ENCODE measurements at places on chromosomes 3 and 15.

GRCh38 chr3:49020330-49021212 lies 1.4 kb upstream of the NDUFAF3 start:
- DNase-seq = peak; percentile 37

GRCh38 chr3:48949376-48949717 lies 30.7 kb downstream of the ARIH2 start:
- no peak for DNase-seq

GRCh38 chr3:30667280-30667651 lies 60.9 kb downstream of the TGFBR2 start:
- DNase-seq = no peak

GRCh38 chr3:127677541-127678314 lies 5.0 kb downstream of the ABTB1 start:
- DNase-seq = no peak

- no peak for DNase-seq
Measured at GRCh38 chr15:33242165-33242564, 47.7 kb upstream of the FMN1 start.

DNA sequence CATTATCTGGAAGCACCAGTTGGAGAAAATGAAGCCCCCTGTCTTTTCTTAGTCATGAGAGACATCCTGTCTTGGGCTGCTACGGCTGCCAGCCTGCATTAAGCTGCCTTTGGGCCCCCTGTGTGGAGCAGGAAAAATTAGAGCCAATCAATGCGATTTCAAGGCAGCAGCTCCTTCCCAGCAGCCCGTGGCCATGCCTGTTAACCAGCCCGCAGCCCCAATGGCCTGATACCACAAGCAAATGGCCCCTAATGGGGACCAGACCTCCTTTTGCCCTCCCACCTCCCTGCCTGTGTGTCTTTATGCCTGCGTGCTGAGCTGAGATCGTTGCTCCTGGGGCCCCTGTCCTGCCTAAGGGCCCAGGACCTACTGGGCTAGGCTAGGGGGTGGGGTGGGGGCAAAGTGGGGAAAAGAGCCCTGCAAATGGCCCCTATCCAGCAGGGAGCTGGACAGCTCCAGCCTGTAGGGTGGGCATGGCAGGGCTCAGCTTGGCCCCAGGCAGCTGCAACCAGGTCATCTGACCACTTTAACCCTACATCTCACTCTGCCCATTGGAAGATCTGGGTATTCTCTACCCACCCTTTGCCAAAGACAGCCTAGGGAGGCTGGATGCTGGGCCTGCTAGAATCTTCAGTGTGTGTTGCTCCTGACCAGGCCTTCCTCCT lies 53.8 kb upstream of the MRPS22 start:
- no peak for DNase-seq

DNA sequence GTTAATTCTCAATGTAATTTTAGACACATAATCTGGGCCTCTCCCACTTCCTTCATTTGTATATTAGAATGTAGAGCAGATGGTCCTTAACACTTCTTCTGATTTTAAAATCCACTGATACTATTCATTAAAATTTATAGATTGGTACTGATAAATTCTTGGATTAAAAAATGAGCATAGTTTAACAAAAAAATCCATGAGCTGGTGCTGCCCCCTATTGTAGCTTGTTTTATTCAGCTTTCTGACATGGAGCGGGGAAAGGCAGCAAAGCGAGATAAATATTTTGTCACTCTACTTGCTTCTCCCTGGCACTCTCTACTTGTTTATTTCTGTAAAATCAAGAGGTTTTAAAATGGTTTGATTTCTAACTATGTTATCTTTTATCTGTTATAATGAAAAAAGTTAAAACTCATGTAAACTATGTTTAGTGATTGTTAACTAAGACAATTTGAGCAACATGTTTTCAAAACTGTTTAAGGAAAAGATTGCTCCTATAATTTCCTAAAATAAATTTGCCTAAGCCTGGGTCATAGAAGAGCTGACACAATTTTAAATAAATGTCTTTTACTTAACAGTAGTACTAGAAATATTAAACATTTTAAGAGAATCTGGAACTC lies 26.5 kb upstream of the PLOD2 start:
- DNase-seq = no peak

DNA sequence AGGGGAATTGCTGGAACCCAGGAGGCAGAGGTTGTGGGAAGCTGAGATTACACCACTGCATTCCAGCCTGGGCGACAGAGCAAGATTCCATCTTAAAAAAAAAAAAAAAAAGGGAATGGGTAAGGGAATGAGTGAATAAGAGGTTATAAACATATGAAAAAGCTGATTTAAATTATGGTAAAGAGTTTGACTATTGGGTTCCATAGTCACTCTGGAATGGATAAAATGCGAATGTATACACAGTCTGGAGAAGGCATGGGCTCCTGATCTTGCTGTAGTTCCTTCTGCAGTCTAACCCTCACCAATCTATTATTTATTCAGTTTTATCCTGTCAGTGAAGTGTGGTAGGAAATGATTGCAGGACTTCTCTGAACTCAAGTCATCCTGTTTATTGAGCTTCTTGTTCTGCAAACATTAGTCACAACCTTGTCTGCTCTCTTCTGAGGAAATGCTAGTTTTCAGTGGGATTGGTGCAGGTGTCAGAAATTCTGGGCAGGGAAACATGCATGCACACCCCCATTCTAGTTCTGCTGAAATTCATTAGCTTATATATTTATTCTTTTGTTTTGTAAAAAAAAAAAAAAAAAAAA lies 190.9 kb upstream of the CFAP20DC start:
- no peak for DNase-seq

DNA sequence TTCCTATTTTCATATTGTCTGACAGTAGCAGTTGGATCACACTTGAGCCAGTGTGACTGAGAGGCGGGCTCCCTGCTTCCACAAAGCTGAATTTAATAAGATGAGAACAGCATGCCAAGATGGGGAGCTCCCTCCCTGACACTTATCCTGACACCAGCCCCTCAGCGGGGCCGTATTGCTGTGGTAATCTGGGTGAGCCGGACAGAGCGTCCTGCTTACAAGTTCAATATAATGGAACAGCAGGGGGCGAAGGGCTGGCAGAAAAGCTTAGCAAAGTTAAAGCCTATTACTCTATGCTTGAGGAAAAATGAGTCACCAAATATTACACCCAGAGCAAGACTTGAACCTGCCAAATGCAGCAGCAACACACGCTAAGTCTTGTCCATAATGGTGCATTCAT lies 163.8 kb upstream of the CMC1 start:
- DNase-seq = no peak

GRCh38 chr3:176632925-176633324 lies 564.4 kb downstream of the TBL1XR1 start:
- DNase-seq = no peak

DNA sequence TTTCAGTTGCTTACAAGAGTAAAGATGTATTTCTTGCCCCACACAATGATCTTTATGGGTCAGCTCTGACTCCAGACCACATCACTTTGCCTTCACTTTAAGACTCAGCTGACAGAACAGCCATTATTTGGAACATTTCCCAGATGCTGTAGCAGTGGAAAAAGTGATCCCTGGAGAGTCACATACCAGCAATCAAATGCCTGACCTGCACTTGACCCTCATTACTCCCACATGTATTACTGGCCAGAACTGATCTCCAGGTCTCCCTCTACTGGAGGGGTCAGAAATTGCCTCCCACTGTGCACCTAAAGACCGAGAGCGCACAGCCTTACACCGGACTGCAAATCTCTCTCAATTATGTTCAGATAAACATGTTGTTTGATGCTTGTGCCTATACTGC lies 88.6 kb upstream of the ZNF385D start:
- DNase-seq = no peak

GRCh38 chr3:16011376-16011775 lies 163.1 kb upstream of the GALNT15 start:
- no peak for DNase-seq

GRCh38 chr3:161031134-161031533 lies 74.0 kb downstream of the B3GALNT1 start:
- DNase-seq = no peak

GRCh38 chr3:186099178-186099577 lies 9.7 kb downstream of the ETV5 start:
- DNase-seq = peak; percentile 25

DNA sequence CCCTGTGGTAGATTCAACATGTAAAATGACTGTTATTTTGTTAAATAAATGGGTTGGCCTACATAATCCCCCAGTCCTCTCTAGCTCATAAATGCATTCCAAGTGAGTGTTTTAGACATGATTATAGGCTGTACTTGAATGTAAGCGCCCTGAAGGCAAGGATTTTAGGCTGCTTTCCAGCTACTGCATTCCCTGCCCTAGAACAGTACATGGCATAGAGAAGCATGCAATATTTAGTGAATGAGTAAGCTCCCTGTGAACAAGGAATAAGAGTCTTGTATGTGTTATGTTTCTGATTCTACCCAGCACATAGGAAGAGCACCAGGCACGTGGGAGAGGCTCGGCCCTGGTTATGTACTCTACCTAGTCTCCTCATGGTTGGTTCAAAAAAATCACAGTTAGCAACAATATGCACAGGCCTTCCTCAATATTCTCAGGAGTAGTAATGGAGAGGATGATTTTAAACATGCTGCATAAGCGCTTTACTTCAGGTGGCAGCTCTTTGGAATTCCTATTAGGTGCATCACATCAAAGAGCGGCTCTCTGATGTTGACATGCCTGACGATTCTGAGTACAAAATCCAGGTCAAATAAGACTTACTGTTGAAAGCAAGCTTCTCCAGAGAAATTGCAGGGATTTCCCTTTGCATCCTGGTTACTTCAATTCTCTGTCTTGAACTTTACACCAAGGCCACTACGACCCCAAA lies 456.6 kb downstream of the MAGI1 start:
- DNase-seq = no peak

- DNase-seq = no peak
Measured at GRCh38 chr15:57639306-57639705, 47.6 kb downstream of the MYZAP start.

DNA sequence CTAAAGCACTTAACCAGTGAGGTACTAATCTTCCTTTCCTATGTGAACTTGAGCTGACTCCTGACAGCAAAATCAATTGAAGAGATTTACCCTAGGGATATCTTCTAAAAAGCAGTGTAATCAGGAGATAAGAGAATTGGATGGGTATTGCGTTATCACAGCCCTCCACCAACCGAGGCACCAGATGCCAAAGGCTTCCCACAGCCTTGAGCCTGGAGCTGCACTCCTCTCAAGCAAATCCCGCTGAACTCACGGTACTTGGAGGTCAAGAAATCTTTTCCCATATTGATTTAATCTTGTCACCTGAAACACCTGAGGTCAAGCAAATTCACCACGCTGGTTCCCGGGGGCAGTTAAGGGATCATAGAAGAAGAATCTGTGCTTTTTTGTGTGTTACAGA lies 346.8 kb downstream of the TBL1XR1 start:
- DNase-seq = no peak

DNA sequence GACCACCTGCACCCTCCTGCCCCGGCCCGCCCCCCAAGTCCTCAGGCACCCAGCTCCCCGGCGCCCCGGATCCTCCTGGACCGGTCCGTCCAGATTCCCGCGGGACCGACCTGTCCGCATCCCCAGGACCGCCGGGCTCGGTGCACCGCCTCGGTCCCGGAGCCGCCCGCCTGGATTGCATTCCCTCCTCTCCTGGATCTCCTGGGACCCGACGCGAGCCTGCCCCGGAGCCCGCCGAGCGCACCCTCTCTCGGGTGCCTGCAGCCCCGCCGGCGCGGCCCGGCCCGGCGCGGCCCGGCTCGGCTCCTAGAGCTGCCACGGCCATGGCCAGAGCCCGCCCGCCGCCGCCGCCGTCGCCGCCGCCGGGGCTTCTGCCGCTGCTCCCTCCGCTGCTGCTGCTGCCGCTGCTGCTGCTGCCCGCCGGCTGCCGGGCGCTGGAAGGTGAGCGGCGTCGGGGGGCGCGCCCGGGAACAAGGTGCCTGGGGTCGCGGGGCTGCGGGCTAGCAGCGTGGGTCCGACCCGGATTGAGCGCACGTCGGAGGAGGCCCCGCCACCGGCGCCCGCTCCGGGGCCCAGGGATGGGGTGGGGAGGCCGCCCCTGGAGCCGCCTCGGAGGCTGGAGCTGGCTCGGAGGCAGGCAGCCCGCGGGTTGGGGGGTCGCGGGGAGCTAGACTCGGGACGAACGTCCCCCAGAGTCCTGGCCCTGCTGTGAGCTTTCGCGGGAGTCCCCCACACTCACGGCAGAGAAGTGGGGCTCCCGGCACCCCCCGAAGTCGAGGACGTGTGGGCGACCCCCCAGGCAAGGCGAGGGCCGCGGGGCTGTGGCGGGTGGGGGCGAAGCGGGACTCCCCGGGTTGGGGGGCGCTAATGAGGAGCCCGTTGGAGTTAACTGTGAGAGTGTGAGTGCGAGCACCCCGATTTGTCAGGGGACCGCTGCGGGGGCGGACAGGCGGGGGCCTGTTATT lies 610 bp downstream of the EPHB3 start:
- no peak for DNase-seq

GRCh38 chr3:16441371-16441875 lies 72.1 kb downstream of the RFTN1 start:
- DNase-seq = no peak

DNA sequence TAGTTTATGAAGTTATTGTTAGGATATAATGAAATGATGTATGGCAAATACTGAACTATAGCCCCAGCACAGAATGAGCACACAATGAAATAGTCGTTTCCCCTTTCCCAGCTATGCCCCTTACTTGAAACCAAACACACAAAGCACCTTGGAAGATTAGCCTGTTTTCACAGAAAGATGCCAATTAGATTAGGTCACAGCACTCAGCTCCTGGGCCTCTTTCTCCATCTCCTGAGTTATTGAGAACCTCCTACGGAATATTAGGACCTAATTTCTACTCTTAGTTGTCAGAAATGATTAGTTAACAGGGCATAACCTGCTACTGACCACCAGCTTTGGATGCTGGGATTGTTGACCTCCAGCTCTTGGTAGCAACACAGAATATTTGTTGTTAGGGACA lies 269.4 kb upstream of the ROPN1 start:
- no peak for DNase-seq

All from mucosa of gallbladder (tissue), 1 donor.